ENCODE measurements at places on chromosomes 11 and 22. TPM values are rescaled to one million over a fixed set of nuclear protein-coding genes. Genes with fewer than 3 reads are reported as not detected.

DNA sequence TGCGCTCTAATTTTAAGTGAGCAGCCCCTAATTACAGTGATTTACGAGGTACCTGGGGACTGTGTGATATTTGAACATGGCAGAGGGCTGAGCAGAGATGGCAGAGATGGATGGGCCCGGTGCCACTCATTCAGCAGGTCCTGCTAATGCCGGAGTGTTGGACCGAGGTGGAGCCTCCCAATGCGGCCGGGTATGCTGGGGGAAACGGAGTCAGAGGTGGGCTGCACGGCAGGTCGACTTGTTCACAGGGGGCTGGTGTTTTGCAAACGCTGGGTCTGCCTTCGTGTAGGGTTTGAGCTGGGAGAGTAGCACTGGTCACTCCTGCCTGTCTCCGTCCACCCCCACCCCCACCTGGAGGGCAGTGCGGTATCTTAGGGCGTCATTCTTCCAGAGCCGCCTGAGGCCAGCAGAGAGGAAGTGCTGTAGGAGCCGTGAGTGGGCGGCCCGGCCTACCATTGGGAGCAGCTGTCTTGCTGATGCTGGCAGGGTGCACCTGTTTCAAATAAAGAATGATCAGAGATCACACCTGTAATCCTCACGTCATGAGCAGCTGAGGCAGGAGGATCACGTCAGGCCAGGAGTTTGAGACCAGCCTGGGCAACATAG is 122.6 kb downstream of the IGLL1 start:
- no peaks in the 10 kb centered on the region for H3K36me3 ChIP-seq
- H3K27me3 ChIP-seq, result peaks cover 16% of the 10 kb centered on the region
- no peak overlapping the region for H3K27ac ChIP-seq
- DNase-seq, result no peak

- H3K36me3 ChIP-seq, result no peaks in the 10 kb centered on the region
- H3K4me1 ChIP-seq, result peaks cover 48% of the 10 kb centered on the region
- no peak overlapping the region for H3K4me3 ChIP-seq
- DNase-seq, result no peak
- no peaks in the 10 kb centered on the region for H3K27me3 ChIP-seq
Measured at GRCh38 chr11:44789496-44789895, 62.7 kb downstream of the TSPAN18 start.

DNA sequence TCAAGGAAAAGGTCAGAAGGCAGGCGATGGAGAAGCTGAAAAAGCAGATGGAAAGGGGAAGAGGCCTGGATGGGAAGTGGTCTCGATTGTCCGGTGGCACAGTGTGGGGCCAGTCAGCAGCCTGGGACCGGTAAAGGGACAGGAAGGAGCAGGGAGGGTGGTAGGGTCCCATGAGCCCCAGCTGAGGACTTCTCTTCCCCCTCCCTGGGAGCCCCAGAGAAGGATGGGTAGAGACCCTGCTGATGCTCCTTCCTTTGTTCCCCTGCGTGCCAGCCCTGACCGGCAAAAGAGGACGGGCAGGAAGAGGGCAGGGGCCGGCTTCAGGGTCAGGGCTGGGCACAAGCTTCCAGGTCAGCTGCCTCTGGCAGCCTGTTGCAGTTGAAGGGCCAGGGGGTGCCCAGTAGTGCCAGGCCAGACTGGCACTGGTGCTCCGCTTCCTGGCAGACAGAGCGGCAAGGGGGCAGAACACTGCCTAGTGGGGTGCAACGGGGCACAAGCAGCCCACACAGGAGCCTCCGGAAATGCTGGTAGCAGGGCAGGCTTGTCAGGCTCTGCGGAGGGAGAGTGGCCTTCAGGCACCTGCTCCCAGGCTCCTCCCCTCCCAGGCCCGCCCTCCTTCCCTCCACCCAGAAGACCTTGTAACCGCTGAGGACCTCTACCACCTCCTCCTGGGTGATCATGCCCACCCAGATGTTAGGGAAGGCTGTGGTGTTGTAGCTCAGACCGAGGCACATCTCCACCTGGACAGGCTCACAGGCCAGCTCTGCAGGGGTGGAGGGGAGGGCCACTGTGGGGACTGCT is 739 bp upstream of the C1QTNF5 start:
- no peaks in the 10 kb centered on the region for H3K27me3 ChIP-seq
- DNase-seq, result no peak
- peak overlapping the region; percentile 74 for H3K4me3 ChIP-seq
- no peaks in the 10 kb centered on the region for H3K36me3 ChIP-seq
- H3K4me1 ChIP-seq, result peaks cover 37% of the 10 kb centered on the region

The VSTM5 gene
- not detected for total RNA-seq

The VSIG10L2 gene
- not detected for total RNA-seq

The OSBP2 gene
- 17.9 TPM for total RNA-seq
